ENCODE measurements at places on chromosomes 2 and 18.

GRCh38 chr2:58140508-58141072 lies 94.0 kb downstream of the VRK2 start:
- no peak for DNase-seq

DNA sequence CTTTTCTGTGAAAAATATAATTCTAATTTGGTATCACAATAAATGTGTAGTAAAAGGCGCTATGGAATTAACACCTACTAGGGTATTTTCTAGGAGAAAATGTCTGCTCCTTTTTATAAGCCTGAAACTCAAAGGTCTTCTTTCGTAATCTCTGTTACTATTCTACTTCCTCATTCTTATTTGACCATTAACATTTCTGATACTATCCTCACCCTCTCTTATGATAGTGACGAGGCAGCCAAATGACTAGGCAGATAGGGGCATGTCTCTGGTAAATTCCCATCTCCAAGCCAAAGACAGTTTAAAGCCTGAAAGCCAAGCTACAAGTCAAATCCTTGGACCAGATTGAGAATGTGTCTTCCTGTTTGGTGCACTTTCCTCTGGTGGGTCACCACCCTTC lies 251.7 kb downstream of the LRRTM4 start:
- no peak for DNase-seq

GRCh38 chr2:175439416-175439815 lies 257.9 kb upstream of the ATP5MC3 start:
- DNase-seq = no peak

- DNase-seq = peak; percentile 36
These were observed 139.0 kb downstream of the DDX1 start for GRCh38 chr2:15730545-15731212.

DNA sequence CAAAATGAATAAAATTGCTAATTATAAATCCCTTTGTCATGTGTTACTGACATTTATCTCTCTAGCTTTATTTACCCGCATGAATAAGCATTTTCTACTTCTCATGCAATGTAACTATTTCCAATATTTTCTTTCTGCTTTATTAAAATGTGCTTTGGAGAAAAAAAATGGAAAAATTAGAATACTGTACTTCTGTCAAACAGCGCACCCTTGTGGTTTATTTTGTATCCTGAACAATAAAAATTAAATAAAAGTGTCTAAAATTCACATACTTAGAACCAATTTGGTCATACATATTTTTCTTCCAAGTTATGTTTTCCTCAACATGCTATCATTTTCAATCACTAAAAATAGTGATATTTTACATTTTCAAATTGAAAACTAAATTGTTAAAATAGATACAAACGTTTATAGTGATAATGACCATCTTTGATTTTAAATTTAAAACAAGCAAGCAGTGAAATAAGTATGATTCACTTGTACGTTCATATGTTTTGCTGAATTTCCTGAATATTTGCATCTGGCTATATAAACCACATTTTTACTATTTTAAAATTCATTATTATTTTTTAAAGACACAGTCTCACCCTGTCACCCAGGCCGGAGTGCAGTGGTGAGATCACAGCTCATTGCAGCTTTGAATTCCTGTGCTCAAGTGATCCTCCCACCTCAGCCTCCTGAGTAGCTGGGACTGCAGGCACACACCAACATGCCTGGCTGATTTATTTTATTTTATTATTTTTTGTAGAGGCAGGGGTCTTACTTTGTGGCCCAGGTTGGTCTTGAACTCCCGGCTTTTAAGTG lies 95.9 kb upstream of the GRB14 start:
- no peak for DNase-seq

- no peak for DNase-seq
These were observed 15.1 kb downstream of the ST3GAL5 start for GRCh38 chr2:85873679-85874078.

DNA sequence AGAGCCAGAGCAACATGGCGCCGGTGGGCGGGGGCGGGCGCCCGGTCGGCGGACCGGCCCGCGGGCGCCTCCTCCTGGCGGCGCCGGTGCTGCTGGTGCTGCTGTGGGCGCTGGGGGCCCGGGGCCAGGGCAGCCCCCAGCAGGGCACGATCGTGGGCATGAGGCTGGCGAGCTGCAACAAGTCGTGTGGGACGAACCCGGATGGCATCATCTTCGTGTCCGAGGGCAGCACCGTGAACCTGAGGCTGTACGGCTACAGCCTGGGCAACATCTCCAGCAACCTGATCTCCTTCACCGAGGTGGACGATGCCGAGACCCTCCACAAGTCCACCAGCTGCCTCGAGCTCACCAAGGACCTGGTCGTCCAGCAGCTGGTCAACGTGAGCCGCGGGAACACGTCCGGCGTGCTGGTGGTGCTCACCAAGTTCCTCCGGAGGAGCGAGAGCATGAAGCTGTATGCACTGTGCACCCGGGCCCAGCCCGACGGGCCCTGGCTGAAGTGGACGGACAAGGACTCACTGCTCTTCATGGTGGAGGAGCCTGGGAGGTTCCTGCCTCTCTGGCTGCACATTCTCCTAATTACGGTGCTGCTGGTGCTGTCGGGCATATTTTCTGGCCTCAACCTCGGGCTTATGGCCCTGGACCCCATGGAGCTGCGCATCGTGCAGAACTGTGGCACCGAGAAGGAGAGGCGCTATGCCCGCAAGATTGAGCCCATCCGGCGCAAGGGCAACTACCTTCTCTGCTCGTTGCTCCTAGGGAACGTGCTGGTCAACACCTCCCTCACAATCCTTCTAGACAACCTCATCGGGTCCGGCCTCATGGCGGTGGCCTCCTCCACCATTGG lies 507 bp downstream of the CNNM4 start:
- DNase-seq = no peak

DNA sequence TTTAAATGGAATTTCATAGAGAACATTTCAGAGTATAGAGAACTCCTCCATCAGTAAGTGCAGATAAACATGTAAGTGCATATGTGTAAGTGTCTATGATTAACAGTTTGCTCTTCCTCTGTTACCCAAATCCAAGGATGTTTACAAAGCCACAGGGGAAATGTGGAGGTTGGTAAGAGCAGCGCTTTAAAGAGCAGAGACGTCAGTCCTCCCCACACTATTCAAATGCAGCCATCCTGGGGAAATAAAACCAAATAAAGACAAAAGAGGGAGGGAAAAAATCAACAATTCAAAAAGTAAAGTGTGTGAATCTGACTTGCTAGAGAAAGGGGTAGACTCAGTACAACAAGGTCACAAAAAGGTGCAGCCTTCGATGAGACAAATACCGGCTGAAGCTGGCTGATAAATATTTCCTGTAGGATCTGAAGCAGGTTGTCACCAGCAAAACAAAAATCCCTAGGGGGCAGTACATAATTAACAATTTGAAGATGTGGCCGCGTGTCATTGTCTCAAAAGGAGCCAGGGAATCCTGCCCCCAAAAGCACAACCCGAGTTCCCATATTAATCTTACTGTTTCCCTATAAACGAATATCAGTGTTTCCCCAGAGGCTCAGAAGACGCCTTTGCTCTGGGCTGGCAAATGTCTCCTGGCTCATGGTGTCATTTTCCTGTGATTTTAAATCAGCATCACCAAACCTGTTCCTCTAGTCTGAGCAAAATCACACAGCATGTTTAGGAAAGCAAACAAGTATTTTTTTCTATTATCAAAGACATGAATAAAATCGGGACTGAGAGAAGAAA lies 216.5 kb downstream of the CDCA7 start:
- DNase-seq = peak; percentile 29

GRCh38 chr2:12397854-12398253 lies 318.9 kb upstream of the TRIB2 start:
- no peak for DNase-seq

- no peak for DNase-seq
These were observed 27.9 kb upstream of the POU3F3 start for GRCh38 chr2:104826016-104826415.

- DNase-seq = peak; percentile 7
These were observed 59.4 kb upstream of the MSTN start for GRCh38 chr2:190121971-190122370.

- no peak for DNase-seq
These were observed 14.1 kb downstream of the ZFP36L2 start for GRCh38 chr2:43212216-43212835.

DNA sequence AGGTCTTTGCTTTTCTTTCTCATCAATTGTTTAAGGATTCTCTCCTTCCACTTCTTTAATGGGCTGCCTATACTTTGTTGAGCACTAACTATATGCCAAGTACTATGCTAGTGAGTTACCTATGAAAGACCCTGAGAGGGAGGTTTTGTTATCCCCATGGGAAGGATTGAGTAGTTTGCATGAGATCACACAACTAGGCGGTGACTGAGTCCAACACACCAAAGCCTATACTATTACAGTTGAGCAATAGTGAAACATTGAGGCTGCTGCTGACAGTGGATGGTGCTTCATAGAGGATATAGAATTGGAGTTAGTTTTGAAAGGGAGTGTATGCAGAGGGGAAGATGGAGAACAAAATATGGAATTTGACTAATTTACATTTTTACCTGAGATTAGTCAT lies 15.8 kb downstream of the NABP1 start:
- no peak for DNase-seq

DNA sequence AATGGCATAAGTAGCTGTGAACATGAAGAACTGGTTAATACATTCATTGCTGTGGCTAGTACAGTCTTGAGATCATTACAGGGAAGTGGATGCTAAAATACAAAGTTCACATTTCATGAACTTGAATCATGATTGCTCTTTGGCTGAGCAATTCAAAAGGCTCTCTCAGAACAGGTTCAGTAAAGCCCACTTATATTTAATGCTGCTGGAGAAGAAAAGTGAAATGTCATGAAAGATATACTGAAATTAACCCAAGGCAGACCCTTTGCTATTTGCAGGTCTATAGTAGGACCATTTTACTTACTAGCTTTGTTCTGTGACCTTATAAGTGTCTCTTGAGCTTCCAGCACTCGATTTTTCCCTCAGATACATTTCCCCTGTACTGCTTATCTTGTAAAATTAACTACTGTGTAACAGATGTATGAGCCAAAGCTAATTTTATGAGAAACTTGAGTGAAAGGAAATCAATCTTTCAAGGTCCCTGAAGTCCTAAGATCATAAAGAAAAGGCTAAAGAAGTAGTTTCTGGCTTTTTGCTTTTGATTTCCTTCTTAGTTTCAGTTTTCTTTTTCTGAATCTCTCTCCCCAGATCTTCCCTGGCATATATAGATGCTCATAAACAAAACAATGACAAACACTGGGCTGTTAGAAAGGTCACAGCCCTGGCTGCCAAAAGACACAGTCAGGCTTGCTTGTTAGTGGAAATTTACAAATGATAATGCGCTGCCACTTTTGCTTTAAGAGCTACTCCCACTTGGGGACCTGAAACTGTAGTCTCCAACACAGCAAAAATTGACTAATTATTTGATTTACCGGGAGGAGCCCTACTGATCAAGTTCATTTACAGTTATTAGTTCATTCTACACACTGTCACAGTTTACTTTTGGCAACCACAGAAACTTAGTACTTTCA lies 132.7 kb upstream of the XPO1 start:
- DNase-seq = no peak

DNA sequence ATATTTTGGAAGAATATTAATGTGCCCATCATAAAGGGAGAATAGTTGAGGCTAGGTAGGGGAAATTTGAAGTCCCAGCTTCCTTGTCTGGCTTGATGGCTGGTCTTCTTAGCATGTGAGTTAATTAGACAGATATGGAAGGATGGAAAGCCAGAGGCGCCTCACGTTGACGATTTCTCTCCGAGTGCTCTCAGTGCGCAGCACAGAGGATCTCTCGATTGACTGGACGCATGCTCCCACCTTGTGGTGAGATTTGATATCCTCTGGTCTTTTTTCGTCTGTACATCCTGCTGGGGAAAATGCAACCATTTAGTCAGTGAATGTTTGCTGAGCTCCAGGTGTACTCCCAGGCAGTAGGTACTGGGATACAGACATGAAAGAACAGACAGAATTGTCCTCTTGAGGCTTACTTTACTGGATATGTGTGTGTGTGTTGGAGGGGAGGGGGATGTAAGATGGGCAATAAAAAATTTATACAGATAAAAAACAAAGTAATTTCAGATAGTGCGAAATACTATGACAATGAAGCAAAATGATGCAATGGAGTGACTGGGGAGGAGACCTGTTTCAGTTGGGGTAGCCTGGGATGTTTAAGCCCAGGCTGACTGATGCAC lies 66.9 kb upstream of the ZNG1B start:
- DNase-seq = no peak

DNA sequence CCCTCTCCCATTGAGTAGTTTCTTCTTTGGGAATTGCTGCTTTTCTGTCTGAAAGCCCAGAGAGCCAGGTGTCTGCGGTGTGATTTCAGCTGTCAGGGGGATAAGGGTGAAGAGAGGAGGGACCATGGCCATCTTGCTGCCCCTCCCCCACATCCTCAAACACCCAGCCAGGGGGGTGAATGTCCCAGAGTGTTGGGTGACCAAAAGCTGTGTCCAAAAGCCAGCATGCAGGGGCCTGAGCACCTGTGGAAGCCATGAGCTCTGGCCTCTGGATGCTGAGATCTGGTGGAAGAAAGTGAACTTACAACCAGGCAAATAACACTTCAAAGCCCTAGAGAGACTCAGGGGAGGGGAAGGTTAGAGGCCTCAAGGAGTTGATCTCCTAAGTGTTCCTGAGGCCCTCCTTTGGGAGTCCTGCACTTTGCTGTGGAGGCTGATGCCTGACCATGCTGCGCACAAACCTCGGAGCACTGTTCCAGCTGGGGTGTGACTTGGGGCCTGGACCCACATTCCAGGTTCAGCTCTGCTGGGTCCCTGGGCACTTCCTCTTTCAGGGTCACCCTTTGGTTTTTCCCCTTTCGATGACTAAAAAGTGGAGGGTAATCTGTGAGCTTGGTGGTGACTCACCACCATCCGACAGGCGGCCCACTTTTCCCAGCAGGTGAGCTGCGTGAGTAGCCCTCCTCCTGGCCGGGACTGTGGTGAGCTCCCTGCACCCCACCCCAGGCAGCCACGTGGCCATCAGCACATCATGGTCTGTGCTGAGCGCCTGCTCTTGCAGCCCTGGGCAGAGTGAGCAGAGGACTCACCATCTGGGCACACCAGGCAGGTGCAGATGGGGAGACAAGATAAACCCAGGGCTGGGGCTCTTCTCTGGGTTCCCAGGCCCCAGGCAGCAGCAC lies 66.8 kb upstream of the FOSL2 start:
- DNase-seq = peak; percentile 69

DNA sequence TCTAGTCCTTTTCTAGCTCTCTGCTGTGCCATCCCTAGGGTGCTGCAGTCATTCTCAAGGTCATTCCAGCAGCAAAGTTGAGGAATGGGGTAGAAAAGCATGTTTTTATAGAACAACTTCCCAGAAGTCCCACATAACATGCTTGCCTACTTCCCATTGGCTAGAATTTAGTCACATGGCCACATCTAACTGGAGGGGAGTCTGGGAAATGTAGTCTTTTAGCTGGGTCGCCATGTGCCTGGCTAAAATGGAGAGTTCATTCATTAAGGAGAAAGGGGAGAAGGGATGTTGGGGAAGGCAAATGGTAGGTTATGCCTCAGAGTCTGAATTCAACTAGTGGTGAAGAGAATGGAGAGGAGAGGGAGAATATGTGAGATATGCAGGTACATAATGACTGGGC lies 85.7 kb downstream of the SLC4A3 start:
- DNase-seq = peak; percentile 41

DNA sequence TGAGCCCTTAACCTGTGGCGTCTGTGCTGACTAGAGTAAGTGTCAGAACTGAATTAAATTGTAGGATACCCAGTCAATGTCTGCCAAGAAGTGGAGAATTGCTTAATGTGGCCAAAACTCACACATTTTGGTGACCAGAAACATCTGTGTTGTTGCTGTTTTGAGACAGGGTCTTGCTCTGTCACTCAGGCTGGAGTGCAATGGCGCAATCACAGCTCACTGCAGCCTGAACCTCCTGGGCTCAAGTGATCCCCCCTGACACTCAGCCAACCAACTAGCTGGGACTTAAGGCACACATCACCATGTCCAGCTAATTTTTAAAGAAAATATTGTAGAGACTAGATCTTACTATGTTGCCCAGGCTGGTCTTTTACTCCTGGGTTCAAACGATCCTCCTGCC lies 34.4 kb upstream of the RTN4 start:
- DNase-seq = no peak
